ENCODE measurements at places on chromosomes 11 and 22. TPM values are rescaled to one million over a fixed set of nuclear protein-coding genes. Genes with fewer than 3 reads are reported as not detected.

The GAL3ST3 gene
- not detected for total RNA-seq

DNA sequence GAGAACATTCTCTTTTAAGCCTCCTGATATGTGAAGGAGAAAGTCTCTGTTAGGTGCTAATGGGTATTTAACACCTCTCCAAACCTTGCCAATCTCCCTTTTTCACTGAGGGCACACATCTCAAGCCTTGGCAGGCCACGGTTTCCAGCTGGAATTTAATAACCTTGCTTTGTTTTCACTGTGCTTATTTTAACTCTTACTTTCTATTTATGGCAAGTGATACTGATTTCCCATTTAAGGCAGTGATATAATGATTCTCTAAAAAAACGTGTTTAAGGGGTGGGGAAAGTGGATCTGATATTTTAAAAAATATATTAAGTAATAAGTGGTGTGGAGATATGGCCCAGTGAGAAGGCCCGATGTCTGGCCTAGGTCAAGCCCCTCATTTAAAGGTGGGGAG, 1.1 kb upstream of the RASD2 start:
- H3K27me3 ChIP-seq, result peaks cover 22% of the 10 kb centered on the region
- H3K36me3 ChIP-seq, result no peaks in the 10 kb centered on the region
- peak overlapping the region; percentile 63 for H3K4me3 ChIP-seq
- H3K27ac ChIP-seq, result no peak overlapping the region
- no peaks in the 10 kb centered on the region for H3K4me1 ChIP-seq

DNA sequence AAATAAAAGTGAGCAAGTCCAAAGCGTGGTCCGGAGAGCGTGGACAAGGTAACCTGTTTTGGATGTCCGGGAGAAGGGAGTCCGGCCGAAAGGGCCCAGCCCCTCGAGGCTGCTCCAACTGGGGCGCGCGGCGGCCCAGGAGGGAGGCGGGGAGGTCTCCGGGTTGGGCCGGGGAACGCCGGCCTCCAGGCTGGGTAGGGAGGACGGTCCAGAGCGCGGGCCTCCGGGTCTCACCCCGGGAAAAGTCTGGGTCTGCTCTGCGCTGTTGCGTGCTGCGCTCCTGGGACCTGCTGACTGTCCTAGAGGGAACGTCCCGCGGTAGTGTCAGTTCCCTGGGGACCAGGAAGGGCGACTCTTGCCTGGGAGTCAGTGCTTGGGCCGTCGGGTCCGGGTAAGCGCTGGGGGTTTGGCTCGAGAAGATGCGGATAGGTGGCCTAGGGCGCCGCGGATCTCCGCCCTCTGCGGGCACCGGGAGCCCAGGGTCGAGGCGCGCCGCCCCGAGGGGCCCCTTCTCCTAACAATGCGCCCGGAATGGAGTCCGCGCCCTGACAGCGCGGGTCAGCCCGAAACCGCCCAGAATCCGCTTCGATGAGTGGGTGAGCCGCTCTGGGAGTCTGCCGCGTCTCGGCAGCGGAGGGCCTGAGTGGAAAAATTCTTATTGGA, 988 bp upstream of the FLI1 start:
- H3K4me3 ChIP-seq, result peak overlapping the region; percentile 88
- peaks cover 11% of the 10 kb centered on the region for H3K36me3 ChIP-seq
- peaks cover 2% of the 10 kb centered on the region for H3K27me3 ChIP-seq
- DNase-seq, result peak; percentile 61
- H3K4me1 ChIP-seq, result peaks cover 55% of the 10 kb centered on the region
- peak overlapping the region; percentile 94 for H3K27ac ChIP-seq

DNA sequence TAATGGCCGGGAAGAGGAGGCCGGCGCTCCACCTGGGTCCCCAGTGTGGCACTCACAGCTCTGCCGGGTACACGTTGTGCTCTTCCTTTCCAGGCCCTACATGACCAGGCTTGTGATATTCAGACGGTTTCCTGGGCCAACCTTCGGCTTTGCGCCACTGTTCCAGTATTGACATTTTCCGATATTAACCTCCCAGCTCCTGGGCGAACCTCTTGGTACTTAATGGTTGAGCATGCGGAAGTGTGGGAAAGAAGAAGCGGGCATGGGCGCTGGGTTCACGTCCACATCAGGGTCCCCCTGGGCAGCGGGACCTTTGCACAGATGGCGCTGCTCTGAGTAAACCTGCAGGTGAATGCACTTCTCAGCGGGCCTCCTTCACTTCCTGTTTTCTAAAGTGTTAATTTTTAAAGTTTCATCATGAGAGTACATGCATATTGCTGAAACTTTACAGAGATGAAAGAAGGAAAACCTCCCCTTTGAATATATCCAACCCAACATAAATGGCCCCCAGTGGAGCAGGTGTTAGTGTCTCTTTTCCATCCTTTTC, 286.7 kb downstream of the TBC1D22A start:
- H3K36me3 ChIP-seq, result no peaks in the 10 kb centered on the region
- H3K27ac ChIP-seq, result no peak overlapping the region
- peaks cover 7% of the 10 kb centered on the region for H3K27me3 ChIP-seq
- peaks cover 9% of the 10 kb centered on the region for H3K4me1 ChIP-seq

- H3K4me1 ChIP-seq, result peaks cover 6% of the 10 kb centered on the region
- no peaks in the 10 kb centered on the region for H3K36me3 ChIP-seq
- no peak overlapping the region for H3K27ac ChIP-seq
- no peak for DNase-seq
- no peak overlapping the region for H3K4me3 ChIP-seq
These were observed 94.9 kb downstream of the GRIK4 start for GRCh38 chr11:120606211-120607010.

GRCh38 chr11:19290356-19290755, 49.6 kb upstream of the E2F8 start:
- no peak overlapping the region for H3K27ac ChIP-seq
- H3K4me1 ChIP-seq, result no peaks in the 10 kb centered on the region
- no peak for DNase-seq

GRCh38 chr11:122097419-122098001, 18.5 kb downstream of the BLID start:
- H3K4me1 ChIP-seq, result peaks cover 36% of the 10 kb centered on the region
- H3K27me3 ChIP-seq, result peaks cover 32% of the 10 kb centered on the region
- H3K27ac ChIP-seq, result no peak overlapping the region
- peaks cover 77% of the 10 kb centered on the region for H3K36me3 ChIP-seq
- peak; percentile 54 for DNase-seq

- peaks cover 59% of the 10 kb centered on the region for H3K4me1 ChIP-seq
- peak overlapping the region; percentile 90 for H3K4me3 ChIP-seq
- no peak for DNase-seq
- peaks cover 12% of the 10 kb centered on the region for H3K36me3 ChIP-seq
- peaks cover 4% of the 10 kb centered on the region for H3K27me3 ChIP-seq
These were observed 389 bp downstream of the MICALL1 start for GRCh38 chr22:37906364-37907008.
